Glutamatergic neuron (in vitro differentiated cells): ENCODE measurements at places on chromosomes 6 and 20.

GRCh38 chr6:13924949-13925881 is at the start of gene RNF182:
RNF182 (plus strand) TSS chr6:13924952; CDS start chr6:13977120, 52,168 bp downstream.
- DNase-seq, result no peak

GRCh38 chr20:38180781-38181180 is 15.7 kb upstream of the TGM2 start:
- DNase-seq, result no peak

- DNase-seq, result no peak
These were observed 82.2 kb upstream of the SALL4 start for GRCh38 chr20:51884561-51884960.

DNA sequence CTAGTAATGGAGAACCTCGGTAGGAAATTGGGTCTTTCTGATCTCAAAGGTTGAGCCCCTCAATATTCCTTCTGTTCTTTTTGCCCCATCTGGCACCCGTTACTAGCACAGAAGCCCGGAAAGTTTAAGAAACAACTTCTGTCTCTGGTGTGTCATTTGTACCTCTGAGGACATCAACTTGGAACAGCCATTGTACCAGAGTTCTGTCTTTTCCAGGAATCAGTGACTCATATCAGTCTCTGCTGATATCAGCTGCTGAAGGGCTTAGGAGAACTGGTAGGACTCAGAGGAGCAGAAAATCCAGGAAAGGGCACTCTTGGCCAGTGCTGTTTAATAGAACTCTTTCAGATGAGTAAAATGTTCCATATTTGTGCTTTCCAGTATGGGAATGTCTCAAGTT is 78.3 kb upstream of the CHD6 start:
- DNase-seq, result no peak

DNA sequence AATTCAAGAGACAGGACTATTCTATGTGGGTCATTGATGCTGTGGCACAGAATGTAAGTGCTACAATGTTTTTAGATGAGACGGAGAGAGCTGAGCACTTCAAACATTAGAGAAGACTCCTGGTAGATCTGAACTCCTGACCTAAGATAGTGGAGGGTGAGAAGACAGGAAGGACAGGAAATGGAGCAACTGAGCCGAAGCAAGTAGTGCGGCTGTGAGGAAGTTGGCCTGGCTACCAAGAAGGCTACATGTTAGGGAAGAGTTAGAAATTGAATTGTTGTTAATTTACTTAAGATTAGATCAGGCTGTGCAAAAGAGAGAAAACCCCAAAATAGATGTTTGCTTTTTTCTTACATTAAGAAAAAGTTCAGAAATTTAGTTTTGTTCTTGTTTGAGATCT is 14.4 kb upstream of the MLIP start:
- no peak for DNase-seq

DNA sequence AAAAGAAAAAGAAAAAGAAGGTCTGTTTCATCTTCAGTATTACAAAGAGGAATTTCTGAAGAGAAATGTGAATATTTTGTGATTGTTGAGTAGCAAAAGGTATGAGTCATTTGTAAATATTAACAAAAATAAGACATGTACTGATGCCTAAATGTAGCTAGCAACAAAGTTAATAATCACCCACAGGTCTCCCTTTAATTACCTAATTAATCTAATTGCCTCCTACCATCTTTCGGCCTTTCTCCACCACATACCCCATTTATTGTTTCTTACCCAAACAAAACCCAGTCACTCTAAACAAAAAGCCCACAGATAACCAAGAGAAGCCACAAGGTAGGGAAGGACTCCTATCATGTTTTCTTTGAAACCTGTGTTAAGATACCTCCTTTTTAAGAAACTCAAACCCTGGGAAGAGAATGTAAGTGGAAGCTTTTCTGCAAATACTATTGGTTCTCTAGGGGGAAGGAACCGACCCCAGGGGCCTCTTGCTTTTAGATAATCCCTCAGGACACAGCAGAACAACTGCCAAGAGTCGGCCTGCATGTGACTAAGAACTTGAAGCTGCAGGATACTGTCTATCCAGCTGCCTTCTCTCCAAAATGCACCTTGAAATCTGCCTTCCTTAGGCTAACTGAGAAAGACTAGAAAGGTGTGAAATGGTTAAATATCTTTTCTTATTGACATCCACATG is 16.1 kb upstream of the STK38 start:
- DNase-seq, result no peak

DNA sequence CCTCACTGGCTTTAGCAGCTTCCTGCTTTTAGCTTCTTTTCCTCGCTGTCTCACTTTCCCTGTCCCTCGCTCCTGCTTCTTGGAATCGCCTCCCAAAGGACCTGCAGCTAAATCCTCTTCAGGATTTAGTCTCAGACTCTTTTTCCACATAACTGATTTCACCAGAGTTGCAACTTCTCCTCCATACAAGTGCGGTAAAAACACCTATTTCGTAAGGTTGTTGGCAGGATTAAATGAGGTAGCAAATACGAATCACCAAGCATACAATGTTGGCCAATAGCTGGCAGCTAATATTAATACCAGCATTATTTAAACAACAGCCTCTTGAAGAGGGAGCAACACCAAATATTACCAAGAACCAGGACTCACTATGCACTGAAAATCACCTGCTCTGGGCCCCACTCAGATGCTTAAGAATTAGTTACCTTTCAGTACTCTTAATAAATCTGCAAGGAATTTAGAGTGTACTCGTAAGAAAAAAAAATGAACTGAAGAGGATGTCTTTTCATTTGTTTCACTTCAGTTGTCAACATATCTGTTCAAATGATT is 123.0 kb downstream of the DTNBP1 start:
- DNase-seq, result no peak

GRCh38 chr20:41095110-41095969 is 42.0 kb upstream of the PLCG1 start:
- DNase-seq, result peak; percentile 58

DNA sequence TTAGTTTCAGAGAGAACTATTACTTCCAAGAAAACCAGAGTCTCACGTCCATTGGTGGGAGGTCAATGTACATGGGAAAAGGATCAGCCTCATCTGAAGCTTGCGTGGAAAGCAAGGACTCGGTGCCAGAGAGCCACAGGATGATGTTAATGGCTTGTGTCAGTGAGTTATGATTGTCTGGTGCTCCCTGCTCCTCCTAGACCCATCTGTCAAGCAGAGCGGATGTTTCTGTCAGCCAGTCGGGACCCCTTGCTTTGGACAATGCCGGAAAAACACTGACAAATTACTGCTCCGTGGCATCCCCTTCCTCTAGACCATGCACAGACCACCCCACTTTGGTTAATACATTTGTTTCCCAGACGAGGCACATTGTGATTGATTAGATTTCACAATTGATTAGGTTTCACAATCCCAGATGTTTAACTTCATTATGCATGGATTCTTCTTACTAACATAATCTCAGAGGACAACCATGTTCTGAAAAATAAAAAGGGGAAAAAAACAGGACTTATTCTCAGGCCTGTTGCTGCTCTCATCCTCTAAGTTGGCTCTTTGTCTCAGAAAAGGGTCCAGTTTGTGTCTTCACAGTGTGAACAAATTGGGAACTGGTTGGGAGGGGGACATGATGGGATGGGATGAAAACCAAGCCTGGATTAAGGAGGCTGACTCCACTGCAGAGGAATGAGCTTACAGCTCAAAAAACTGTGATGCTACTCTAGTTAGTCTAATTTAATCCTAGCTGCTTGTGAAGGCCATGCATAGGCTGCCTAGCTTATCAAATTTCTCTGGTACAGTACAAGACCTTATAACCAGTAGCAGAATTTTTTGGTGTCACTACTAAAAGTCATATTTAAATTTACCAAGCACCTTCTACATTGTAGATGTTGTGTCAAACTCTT is 51.9 kb downstream of the UNC5CL start:
- no peak for DNase-seq

DNA sequence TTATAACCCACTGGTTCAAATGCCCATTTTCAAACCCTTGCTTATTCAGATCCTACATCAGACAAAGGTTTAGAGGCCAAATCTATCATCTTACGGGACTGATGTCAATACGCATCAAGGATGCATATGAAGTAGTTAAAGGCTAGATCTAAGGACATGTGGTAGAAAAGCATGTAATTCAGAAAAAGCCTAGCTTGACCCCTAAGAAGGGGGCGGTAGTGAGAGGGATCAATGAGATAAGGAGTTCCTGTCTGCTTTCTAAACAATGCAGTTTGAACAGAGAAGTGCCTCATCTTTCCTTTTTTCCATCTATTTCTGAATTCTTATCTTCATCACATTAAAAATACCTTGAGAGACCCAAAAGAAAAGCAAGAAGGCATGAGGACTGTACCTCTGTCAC is 237.7 kb downstream of the ARHGAP18 start:
- no peak for DNase-seq

GRCh38 chr6:68978411-68978810 is 343.3 kb downstream of the ADGRB3 start:
- DNase-seq, result no peak

DNA sequence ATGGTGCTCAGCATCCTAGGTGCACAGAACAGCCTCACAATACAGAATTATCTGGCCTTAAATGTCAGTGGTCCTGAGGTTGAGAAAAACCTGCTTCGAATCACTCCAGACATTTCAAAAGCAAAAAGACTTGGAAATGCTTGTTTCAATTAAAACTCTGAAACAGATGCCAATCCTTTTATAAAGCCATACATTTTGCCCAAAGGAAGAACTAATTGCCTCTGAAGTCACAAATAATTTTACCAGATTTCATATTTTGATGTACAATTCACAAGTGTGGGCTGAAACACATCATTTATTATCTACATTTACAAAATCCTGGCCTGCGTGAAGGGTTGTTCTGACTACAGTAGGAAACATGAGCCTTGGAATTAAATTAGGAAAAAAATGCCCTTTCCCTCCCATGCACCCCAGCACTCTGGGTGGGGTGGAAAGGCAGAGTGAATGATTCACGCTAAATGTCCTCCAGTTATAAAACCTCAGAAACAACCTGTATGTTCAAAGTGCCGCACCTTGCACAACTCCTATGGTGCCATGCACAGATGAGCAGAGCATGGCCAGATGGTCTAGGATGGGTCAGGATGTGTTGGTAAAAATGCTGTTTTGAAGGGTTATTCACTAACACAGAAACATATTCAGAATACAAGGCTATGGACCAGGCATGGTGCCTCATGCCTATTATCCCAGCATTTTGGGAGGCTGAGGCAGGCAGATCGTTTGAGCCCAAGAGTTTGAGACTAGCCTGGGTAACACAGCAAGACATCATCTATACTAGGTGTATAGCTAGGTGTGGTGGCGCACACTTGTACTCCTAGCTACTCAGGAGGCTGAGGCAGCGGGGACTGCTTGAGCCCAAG is 87.0 kb downstream of the ZMYND8 start:
- no peak for DNase-seq

GRCh38 chr6:1499777-1500176 is 109.9 kb upstream of the FOXC1 start:
- no peak for DNase-seq

DNA sequence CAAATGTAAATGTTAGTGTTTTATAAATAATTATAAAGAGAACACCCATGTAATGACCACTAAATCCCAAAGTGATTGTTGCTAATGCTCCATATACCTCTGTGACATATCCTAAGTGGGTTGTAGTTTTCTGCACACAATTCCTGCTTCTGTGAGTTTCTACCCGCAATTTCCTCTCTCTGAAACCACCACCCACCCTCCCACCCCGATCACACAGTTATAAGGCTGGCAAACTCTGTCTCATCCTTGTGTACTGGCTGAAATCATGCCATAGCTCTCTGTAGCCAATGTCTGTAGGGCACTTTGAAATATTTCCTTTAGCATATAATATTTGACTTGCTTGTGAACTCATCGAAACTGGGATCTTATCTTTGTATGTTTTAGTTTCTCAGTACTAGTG is 236.6 kb downstream of the PLCB1 start:
- DNase-seq, result no peak

- no peak for DNase-seq
These were observed 48.7 kb upstream of the ARMH2 start for GRCh38 chr6:24847402-24847801.

DNA sequence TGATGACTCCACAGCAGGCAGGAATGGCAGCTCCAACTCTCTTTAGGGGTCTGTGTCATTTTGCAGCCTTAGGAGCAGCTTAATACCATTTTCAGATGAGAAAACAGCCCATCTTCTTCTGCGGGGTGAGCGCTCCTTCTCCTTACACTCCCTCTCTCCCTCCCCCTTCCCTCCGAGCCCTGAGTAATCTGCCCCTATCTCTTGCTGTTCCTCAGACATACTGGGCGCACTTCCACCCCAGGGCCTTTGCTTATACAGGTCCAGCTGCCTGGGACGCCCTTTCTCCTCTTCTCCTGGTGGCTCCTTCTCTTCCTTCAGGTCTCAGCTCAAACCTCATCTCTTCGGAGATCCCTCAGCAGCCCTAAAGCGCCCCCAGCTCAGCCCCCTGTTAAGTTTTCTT is 54.8 kb downstream of the SNAI1 start:
- no peak for DNase-seq

GRCh38 chr6:90088009-90088408 is 193.7 kb downstream of the GJA10 start:
- DNase-seq, result no peak

- no peak for DNase-seq
These were observed 710.8 kb downstream of the DOK5 start for GRCh38 chr20:55186228-55186627.

DNA sequence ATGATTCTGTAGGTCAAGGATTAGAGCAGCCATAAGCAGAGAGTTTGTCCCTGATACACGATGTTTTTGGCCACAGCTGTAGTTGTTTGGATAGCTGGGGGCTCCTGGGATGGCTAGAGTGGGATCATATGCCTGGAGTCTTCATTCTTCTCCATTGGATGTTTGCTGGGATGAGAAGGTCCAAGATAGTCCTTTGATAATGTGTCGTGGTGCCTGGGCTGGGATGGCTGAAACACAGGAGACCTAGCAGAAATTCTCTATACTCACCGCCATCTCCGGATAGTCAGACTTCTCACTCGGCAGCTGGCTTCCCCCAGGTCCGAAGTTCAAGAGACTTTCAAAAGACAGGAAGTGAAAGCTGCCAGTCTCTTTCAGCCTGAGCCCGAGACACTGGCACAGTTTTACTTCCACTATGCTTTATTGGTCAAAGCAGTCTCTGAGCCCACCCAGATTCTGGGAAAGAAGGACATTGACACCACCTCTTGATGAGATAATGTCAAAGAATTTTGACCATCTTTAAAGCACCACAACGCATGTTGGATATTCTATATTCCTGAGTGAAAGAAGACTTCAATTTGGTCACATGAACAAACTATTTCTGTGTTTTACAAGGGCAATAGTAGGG is 16.0 kb downstream of the MARCKS start:
- no peak for DNase-seq

DNA sequence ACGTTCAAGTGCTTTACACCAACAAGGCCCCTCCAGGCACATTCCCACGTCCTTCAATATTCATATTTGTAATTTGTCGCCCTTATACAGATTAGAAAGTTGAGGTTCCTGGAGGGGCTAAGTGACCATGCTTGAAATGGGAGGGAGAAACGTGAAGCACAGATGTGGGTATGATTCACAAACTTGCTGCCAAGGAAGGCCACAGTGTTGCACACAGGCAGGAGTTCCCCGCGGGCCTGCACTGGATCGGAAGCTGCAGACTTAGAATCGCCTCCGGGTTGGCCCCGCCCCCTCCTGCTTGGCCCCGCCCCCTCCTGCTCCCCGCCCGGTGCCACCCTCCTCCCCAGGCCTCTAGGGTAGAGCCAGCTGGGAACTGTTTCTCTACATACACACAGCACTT is 58.2 kb upstream of the QKI start:
- DNase-seq, result no peak

- DNase-seq, result no peak
These were observed 8.4 kb upstream of the ABHD12 start for GRCh38 chr20:25399037-25399430.

- peak; percentile 72 for DNase-seq
These were observed 528 bp downstream of the NUDT3 start for GRCh38 chr6:34391786-34392496.
